ENCODE measurements at places on chromosomes 7 and 10.
A peak's percentile ranks its signal among the peaks of the same experiment; 100 is the strongest.

DNA sequence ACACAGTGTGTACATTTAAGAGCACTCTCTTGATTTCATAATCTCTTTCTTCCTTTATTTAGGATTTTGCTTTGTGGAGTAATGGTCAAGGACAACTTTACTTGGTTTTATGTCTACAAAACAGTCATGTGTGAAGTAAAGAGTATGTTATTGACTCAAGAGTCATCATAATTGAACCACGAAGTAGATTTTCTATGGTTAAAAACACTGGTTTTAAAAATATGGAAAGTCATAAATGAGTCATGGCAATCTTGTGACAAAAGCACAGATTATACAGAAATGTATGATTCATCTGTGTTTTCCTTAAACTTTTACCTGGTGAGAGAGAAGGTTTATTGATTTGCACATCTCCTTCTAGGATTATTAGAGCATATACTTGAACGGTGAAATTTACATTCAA is 969.7 kb downstream of the GATA3 start:
- no peak for DNase-seq

- DNase-seq = no peak
These were observed 231.8 kb upstream of the DKK1 start for GRCh38 chr10:52082307-52082706.

GRCh38 chr10:65898055-65898454 is 1027.8 kb upstream of the LRRTM3 start:
- DNase-seq = no peak

DNA sequence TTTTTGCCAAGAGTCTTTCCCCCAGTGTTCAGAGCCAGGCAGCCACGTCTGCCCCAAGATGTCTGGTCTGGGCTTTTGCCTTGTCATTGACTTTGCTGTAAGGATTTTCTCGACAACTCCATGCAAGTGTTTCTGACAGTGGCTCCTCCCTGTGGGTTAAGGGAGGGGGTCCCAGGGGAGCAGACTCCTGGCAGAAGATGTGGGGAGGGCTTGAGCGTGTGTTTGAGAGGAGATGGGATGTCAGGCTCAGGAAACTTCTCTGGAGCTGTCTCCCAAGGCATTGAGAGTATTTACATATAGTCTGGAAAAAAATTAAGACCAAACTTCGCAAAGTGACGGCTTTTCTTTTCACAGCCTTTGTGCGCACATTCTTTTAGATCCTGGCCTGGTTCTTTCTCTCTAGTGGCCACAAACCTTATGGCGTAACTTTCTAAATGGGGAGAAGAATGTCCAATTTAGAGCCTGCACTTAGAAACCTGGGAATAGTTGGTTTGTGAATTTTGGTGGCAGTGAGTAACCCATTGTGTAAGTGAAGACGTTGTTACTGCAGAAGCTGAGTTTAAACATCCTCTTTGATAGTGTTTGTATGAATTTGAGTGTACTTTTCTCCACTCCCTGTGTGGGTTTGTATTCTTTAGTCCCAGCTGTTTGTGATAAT is 201.5 kb downstream of the LRMDA start:
- DNase-seq = no peak

DNA sequence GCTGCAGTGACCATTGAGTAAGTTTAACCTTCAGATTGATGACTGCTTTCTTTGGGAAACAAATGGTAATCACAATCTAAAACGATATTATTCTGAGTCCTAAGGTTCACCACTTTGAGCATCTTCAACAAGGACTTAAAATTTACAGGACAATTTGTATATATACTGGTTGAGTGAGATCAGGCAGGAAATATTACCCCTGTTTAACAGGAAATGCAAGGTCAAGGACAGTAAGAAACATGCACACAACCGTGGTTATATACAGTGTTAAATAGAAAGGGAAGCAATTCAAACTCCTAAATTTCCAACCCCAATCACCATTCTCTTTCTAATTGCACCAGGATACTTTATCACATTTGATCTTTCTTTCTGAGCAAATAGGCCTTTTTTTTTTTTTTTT is 96.1 kb downstream of the ZNF277 start:
- DNase-seq = no peak

DNA sequence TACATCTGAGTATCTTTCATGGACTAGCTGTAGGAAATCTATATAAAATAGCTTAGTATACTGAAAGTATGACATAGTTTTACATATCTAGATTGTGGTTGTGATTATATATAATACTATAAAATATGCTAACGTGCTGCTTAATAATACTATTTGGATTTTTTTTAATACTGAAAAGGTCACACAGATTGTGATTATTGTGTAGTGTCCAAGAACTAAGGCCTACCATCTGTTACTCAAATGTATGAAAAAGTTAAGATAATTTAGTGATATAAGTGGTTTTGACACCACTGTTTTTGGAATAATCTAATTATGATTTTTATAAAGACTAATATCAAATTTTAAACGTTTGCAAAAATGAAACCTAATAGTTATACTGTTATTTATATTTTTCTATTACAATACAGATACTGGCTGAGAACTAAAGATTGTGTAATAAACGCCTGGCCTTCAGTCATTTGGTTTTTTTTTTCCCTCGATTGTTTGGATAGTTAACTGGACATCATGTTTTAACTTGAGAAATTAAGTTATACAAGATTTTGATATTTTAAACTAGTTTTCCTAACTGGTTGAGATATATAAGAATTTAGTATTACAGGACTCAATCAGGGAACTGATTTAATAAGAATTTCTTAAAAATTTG is 12.6 kb downstream of the PTEN start:
- no peak for DNase-seq

DNA sequence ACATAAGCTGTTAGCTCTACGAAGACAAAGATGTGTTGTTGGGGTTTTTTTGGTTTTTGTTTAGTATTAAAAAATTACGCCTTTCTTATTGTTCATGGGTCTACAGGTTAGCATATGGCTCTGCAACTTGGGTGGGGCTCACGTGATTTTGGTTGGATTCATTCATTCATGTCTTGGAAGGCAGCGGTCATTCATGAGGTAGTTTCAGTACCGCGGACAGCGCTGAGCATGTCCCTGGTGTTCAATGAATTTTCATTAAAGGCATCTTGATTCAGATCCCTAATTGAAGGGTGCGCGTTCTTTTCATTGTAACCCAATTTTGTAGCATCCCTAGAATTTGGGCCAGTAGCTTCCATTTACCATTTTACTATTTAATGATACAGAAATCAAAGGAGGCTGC is 42.9 kb upstream of the TCERG1L start:
- peak; percentile 25 for DNase-seq
